ENCODE measurements at places on chromosomes 2 and 18. TPM values are rescaled to one million over a fixed set of nuclear protein-coding genes. Genes with fewer than 3 reads are reported as not detected.

The SPC25 gene
- total RNA-seq: 35.8 TPM

The PLGLB1 gene
- total RNA-seq: 0.54 TPM

The NCKAP1 gene
- total RNA-seq: 153 TPM

The DES gene
- total RNA-seq: 1.5 TPM

The ALLC gene
- not detected for total RNA-seq

The EHD3 gene
- 12.0 TPM for total RNA-seq

The MFSD2B gene
- total RNA-seq: 1.1 TPM

DNA sequence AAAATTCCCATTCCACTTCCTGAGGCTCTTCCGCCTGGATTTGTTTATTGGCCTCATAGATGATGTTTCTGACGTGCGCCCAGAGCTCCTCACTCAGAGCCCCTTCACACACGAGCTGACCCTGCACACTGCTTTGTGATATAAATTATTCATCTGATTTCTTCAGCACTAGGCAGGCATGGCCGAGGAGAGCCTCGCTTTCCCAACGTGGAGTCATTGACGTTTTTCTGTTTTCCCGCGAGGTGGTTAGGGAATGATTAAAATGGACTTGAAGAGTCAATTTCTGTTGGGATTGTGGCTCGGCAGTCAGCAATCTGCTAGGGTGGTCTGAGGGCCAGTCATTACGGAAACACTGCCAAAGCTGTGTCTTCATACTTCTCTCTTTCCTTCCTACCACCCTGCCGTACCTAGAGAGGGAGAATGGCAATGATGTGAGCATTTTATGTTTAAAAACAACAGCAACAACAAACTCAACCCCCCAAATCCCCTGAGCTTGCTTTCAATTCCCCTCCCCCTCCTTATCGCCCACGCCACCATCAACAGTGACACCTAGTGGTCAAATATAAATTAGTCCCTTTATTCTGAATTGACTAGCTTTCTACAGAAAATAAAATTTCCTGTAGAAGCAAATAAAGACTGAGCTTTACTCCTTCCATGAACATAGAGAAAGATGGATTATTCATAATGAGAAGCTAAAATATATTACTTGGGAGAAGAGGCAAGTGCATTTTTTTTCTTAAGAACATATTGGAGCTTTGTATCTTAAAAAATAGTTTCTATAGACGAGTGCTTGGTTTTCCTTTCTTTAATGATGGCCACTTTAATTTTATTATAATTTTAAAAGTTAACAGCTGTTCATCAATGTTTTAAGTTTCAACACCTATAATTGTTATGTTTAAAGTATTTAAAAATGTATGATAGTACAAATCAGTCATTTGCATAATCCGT, 285.1 kb downstream of the MTX2 start:
- DNase-seq: peak; percentile 55

- no peak for DNase-seq
Observed at GRCh38 chr2:28117104-28117596, 226.6 kb downstream of the BABAM2 start.

DNA sequence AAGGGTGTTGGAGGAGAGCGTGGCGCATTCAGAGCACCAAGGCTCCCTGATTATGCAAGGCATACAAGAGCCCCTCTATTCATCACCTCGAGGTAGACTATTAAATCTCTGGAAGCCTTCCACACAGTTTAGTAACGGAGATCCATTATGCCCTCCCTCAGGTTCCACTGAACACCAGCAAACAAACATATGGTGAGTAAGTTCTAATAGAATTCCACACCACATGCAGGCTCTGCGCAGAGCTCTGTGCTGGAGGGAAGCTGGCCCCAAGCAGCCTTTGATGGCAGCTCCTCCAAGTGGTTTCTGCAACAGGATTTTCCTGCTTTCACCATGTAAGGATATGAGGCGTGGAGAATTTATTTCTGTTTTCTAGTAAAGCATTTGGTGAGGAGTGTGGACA, 238.6 kb downstream of the C1D start:
- no peak for DNase-seq

- no peak for DNase-seq
Observed at GRCh38 chr2:29425866-29426265, 310.7 kb downstream of the CLIP4 start.

DNA sequence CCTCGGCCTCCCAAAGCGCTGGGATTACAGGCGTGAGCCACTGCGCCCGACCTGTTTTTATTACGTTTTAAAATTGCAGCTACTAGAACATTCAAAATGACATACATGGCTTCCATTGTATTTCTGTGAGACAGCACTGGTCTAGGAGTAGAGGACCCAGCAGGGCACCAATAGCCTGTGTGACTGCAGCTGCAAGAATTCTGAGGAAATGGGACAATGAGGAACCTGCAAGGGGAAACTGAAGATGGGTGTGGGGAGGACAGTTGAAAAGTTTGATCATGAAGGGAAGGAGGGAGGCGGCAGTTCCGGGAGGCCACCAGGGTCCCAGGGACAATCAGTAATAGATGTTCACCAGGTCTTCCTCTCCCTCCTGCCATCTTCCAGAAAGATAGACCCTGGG, 13.9 kb upstream of the DNPEP start:
- no peak for DNase-seq

DNA sequence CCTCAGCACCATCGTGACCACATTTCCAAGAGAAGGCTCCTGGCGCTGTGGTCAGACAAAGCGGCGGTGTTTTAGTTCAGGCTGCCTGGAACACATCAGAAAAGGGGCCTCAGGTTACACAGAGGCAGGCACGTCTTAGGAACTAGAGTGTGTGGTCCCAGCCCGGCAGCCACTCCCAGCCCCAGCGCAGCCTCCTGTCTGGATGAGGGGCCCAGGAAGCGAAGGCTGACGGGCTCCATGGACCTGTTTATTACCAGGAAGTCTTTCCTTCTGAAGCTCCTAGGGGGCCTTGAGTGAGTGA, 10.0 kb upstream of the GPR55 start:
- peak; percentile 42 for DNase-seq

DNA sequence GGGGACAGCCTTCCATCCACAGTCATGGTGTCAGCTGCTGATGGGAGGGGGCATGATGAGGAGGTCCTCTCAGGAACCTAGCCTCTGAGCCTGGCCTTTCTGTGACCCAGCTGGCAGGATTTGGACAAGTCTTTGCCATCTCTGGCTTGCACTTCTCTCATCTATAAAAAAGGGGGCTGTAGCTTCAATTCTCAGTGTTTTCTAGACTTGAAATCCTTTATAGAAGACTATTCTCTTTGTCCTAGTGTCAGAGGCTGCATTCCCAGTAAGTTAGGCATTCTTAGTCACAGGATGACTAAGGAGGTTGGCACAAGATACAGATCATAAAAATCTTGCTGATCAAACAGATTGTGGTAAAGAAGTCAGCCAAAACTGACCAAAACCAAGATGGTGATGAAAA, 958.5 kb downstream of the CNTNAP5 start:
- DNase-seq: no peak

GRCh38 chr18:48075707-48076093, 145.2 kb upstream of the SMAD2 start:
- DNase-seq: no peak

- DNase-seq: no peak
Observed at GRCh38 chr2:99156891-99157290, 2.1 kb downstream of the LIPT1 start.

DNA sequence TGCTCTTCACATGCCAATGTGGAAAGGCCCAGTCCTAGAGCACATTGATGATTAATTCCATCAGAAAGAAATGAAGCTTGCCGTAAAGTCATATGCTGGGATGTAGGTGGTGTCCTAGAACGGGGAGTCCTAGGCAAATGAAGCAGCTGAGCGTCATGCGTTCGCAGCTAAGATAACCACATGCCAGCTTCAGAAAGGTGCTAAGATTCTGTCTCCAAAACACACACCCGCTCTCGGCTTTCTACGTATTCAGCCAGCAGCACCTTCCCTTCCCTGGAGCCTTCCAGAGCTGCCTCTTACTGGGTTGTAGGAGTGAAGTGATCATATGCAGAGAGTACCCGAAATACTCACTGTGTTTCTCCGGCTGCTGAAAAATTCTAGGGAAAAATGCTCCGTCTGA, 421.6 kb upstream of the ID2 start:
- DNase-seq: no peak

GRCh38 chr2:235944591-235944990, 223.6 kb downstream of the GBX2 start:
- DNase-seq: no peak

DNA sequence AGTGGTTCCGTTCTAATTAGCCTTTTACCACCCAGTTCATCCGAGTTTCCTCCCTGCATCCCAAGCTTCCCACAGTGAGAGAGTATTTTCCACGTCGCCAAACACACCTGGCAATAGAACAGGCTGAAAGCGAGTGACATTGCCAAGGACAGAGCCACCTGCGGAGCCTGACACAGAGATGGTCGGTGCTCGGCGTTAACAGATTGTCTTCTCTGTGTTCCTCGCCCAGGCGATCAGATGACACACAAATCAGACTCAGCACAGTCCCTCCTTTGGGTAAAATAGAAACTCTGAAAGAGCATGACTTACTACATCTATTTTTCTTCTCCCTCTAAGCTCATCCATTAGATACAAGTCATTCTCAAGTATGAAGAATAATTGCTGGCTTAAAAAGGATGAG, 107.7 kb downstream of the CD226 start:
- DNase-seq: no peak

Measured in H1 (cell line).